ENCODE measurements at places on chromosomes 1 and 21.
A peak's percentile ranks its signal among the peaks of the same experiment; 100 is the strongest.

- DNase-seq = no peak
Observed at GRCh38 chr1:208179961-208180409, 64.2 kb downstream of the PLXNA2 start.

- no peak for DNase-seq
Observed at GRCh38 chr1:26723013-26723991, 27.5 kb downstream of the ARID1A start.

DNA sequence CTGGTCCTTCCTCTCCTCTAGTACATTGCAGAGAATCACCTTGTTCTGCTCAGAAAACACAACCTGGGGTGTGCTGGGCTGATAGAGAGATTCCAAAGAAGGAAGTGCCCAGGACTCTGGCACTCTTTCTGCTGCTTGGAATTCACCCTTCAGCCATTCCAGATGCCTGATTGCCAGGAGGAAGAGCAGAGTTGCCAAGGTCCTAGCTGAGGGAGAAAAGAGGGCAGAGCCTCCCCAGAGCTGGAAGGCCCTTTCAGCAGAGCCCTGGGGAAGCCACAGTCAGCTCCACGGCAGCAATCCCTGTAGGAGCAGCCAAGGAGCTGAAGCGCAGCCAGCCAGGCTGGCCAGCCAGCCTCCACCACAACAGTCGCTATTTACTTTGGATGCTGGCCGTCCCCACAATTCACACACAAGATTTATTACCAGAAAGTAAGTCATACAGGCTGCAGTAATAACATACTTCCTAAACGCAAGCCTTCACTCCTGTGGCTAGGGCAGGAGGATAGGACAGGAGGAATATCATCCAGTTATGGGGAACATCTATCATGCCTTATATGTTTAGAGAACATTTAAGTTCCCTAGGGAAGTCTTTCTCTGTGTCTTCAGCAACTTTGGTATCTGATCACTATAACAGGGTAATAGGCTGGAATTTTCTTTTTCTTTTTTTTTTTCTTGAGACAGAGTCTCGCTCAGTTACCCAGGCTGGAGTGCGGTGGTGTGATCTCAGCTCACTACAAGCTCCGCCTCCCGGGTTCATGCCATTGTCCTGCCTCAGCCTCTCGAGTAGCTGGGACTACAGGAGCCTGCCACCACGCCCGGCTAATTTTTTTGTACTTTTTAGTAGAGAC lies 36.6 kb upstream of the SLC44A3 start:
- no peak for DNase-seq

DNA sequence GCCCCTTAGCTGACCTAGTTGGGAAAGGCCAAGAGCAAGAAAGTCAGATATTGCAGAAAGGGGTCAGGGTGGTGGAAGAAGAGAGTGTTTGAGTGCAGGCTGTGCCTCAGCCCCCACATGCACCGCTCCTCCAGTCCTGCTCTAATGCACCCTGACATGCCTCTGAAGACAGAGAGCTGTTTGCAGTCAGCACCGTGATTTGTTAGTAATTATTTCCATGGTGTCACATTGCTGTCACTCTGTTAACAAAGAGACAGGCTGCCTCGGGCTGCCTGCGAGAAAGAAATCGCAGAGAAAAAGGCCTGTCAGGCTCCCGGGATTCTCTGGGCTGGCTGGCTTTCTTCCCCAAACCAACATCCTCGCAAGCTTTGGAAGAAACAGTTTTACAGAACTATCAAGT lies 58.3 kb downstream of the ERI3 start:
- DNase-seq = no peak

- DNase-seq = no peak
Observed at GRCh38 chr21:44574457-44575306, 1.2 kb downstream of the KRTAP10-4 start.

DNA sequence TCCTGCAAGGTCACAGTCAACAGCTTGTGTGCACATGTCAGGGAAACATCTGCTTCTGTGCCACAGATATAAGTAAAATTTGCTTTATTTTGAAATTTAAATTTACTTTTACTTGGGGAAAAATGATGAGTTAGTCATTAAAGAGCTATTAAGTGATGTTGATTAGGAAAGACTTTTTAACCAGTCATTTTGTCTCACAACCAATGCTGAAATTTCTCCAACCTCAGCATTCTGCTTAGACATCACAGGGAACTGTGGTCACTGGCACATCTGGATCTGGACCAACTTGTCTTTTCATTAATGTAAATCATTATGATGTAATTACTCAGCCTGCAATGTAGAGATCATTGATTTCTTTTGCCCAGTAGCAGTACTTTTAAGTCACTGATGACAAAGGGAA lies 301.0 kb downstream of the TTLL7 start:
- no peak for DNase-seq

GRCh38 chr1:233113009-233113879 lies 162.8 kb downstream of the NTPCR start:
- DNase-seq = peak; percentile 35

DNA sequence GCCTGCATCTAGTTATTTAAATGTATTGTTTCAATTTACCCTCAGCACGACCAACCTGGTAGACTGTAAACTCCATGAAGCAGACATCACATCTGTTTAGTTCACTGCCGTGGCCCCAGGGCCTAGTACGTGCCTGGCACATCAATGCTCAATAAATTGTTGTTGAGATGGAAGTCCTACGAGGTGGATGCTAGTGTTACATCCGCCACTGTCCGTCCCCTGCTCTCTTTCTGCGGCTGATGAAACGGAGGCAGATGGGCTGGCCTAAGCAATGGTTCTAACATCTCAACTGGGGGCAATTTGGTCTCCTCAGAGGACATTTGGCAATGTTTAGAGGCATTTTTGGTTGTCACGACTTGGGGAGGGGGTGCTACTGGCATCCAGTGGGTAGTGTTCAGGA lies 121.4 kb upstream of the IGSF21 start:
- DNase-seq = no peak

DNA sequence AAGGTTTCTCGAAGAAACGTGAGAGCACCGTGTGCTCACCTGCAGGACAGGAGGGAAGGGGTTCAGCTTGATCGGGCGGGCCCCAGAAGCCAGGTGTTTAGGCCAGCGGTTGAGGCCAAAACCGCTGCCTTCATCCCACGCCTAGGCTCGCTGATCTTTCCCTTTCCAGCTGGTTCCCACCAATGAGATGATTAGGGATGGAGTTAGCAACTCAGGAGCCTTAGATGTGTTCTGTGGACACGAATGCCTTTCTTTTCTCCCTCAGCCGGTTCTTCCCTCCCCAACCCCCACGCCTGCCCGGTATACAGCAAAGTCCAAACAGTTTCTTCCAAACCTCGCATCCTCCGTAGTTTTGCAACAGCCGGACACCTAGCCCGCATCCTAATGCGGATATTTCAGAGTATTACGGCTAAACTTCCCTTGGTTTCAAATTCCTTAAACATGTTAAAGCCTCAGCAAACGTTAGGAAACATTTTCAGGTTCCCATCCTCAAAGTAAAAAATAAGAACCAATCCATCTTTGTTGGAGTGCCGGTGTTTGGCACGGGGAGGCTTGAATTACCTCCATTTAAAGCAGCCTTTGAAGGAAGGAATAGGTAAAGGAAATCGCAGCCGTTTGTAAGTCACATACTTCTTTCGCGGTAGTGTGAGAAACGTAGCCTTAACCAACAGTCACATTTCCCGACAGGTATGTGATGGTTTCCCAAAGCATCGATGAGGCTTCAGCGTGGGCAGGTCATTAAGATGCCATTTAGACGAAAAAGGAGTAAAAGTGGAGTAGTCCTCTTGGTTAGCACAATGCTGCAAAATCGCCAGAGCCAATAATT lies 1.1 kb downstream of the LRRC8C start:
- DNase-seq = no peak

DNA sequence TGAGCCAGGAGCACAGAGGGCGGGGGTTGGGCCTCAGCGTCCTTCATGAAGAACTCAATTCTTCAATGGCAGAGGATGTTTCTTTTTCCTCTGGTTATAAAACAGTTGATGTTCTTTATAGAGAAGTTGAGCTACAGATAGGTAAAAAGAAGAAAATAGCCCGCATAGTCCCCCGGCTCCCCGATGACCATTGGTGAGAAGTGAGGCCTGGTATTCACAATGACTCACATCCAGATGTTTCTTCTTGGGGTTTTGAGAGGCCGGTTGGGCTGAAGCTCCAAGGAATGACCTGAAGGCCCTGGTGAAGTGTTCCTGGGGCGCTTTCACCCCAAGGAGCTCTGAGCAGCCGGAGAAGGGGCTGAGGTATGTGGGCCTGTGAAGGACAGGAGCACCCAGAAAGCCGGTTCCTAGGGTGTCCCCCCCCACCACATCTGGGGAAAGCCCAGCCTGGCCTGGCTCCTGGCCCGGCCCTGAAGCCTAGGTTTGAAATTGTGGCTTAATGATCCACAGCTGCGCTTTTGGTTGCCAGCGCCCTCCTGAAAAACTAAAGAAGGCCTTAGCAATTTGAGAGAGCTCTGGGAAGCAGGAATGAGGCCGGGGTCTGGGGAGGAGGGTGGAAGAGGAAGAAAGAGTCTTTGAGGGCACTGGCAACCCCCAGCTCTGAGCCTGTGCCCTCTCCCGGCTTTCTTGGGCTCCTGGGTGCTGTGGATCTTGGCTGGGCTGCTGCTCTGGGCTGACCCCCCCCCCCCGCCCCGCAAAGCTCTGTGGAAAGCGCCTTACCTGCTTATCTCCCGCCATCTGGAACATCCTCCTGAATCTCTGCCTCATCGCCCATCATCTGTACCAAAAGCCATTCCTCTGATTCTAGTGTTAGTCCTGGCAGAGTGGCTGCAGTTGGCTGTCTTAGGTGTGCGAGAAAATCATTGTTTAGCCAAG lies 444.7 kb downstream of the CAMTA1 start:
- DNase-seq = no peak

DNA sequence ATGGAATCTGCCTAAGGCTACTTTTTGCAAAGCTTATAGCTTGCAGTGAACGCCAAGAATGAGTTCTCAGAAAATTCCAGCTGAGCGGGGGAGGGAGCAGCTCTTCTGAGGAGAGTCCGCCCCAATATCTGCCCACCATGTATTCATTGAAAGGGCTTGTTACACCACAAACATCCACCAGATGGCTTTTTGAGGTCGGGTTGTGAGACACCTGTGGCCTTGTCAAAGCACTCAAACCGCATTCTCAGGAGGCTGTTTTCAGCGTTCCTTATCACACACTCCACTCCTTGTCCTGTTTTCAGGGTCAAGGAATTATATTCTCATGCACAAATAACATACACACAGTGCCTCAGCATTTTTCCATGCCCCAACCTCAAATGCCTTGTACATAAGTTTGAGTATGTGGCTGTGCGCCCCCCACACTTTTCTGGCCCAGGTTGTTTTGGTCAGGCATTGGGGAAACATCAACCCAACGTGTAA lies 3.9 kb upstream of the C4BPB start:
- DNase-seq = peak; percentile 49

DNA sequence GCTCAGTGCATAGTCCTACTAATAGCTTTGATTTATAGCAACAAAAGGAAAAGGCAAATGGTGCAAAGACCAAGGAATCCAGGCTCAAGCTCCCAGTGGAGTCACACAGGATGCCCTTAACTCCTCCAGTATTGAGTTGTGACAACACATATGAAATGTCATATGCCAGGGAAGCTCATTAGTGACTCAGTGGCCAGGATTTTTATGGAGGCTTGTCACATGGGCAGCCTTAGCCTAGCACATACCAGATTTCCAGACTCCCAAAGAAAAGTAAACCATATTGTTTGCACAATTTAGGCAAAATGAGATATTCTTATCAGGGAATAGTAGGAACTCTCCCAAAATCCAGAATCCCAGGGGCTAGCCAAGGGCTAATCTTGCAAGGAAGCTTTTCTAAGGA lies 129.2 kb downstream of the MAGI3 start:
- DNase-seq = no peak

DNA sequence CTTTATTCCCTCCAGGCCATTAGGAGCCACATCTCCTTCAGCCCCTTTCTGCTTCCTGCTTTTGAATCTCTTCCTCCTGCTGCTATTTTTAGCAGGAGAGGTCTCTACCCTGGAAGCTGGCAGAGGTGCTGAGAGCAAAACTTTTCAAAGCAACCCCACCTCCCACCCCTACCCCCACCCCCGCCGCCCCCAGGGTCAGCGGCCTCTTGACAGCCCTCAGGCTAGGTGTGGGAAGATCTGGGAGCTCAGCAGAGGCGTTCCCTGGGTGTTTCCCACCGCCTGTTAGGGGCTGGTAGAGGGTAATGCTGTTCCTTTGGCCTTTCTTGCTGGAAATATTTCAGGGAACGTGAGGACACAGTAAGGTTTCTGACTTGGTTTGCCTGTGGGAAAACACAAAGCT lies 112.5 kb upstream of the CACHD1 start:
- DNase-seq = no peak

GRCh38 chr1:38579056-38579455 lies 280.5 kb downstream of the RRAGC start:
- no peak for DNase-seq

GRCh38 chr1:6891781-6892579 lies 106.7 kb downstream of the CAMTA1 start:
- no peak for DNase-seq

GRCh38 chr1:200887772-200888348 lies 6.8 kb upstream of the INAVA start:
- no peak for DNase-seq

GRCh38 chr21:32198384-32198783 lies 80.5 kb downstream of the MIS18A start:
- no peak for DNase-seq

GRCh38 chr1:200139661-200140250 lies 112.2 kb downstream of the NR5A2 start:
- DNase-seq = peak; percentile 58

DNA sequence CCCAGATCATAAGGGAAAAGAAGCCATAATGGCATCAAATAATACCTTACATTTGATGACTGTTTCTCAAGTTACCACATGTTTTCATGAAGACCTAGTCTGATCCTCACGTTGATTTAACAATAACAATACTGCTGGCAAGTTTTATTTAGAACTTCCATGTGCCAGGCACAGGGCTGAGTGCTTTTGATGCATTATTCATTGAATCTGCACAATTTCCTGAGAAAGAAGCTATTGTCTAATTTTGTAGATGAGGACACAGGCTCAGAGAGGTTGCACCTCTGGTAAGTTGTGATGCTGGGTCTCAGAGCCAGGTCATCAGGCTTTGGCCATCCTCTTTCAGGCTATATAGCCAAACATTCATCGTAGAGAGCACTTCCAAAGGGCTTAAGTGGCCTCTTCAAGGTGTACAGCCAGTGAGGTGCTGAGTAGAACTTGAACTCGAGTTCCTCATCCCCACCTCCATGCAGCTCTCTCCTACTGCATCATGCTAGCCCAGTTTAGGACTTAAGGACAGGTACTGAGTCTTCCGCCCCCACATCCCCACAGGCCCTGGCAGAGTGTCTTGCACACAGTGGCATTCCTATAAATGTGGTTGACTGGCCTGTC lies 8.3 kb upstream of the PEF1 start:
- DNase-seq = no peak

Measured in GM13977 (cell line).